ENCODE measurements at places on chromosomes 7 and 10. TPM values are rescaled to one million over a fixed set of nuclear protein-coding genes. Genes with fewer than 3 reads are reported as not detected.

GRCh38 chr7:100157069-100157333, 1.5 kb downstream of the TRAPPC14 start:
- no peak for DNase-seq

GRCh38 chr7:65927489-65928448, 54.2 kb downstream of the GUSB start:
- no peak for DNase-seq

DNA sequence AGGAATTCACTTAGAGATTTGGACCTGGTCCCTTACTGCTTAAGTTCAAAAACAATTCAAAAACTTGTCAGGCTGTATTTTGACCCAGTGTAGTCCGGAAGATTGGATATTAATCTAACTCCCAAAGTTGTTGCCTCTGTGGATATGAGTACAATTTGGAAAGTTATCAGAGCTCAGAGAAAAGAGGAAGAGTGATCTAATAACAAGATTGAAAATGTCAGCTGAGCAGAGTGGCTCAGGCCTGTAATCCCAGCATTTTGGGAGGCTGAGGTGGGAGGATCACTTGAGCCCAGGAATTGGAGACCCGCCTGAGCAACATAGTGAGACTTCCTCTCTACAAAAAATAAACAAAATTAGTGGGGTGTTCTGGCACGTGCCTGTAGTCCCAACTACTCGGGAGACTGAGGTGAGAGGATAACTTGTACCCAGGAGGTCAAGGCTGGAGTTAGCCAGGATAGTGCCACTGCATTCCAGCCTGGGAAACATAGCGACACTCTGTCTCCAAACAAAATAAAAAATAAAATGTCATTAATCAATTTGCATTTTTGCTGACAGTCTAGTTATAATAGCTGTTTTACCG, 3.2 kb upstream of the ASCC1 start:
- DNase-seq, result no peak

Gene PIK3AP1
- total RNA-seq, result 6.6 TPM

DNA sequence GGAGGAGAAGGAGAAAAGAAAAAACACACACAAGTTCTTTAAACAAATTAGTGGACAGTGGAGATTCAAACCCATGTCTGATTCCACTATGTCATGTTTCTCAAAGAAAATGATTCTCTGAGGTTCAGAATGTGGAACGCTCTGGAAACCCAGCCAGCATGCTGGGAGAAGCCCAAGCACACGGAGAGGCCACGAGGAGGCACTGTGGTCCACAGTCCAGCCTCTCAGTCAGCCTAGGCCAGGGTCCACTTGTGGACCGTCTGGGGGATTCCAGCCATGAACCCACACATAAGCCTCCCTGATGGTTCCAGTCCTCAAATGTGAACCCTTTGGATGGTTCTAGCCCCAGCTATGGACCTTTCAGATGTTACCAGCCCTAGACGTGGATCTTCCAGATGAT, 73.4 kb downstream of the CAV1 start:
- DNase-seq, result no peak

DNA sequence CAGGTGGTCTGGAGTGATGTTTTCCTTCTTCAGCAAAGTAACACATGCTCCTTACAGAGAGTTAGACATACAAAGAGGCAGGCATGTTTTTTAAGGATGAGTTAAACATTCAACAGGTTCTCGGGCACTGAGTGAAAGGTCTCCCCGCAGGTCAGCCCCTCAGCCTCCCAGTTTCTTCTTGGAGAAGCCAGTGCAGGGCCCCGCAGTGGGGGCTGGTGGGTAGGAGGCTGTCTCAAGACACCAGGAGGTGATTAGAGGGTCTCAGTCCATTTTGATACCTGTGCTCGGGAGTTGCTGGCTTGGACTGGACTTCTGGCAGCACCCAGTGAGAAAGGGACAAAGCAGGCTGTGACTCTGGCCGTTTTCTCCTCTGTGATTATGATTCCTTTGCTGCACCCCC, 78.6 kb upstream of the ZNF479 start:
- DNase-seq, result no peak

Data from testis (tissue), 5 donors.